Right lobe of liver (tissue), 6 donors: ENCODE measurements at places on chromosomes 13 and 19. TPM values are rescaled to one million over a fixed set of nuclear protein-coding genes. Genes with fewer than 3 reads are reported as not detected.
A peak's percentile ranks its signal among the peaks of the same experiment; 100 is the strongest.

The GPC6 gene
- 27.6 TPM for total RNA-seq

The C5AR1 gene
- 3.3 TPM for total RNA-seq

The GJA3 gene
- not detected for total RNA-seq

DNA sequence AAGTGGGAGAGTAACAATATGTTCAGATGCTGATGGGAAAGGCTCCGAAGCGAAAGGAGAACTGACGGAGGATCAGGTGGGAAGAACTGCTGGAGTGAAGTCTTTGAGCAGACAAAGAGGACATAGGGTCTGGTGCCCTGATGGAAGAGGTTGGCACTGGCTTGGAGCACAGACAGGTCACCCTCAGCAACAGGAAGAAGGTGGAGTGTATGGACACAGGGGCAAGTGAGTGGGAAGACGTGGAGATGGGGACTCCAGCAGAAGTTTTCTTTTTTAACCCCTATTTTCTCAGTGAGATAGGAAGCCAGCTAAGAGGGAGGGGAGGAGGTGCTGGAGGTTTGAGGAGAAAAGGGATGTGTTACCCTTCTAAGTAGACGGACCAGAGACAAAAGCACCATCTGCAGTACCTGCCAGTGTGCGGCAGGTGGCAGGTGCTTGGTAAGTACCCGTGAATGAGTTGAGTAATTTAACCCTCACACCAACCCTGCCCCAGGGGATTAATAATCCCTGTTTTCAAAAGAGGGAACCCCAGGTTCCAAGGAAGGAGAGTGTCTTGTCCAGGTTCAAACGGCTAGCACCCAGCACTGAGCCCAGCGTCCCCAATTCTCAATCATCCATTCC, 11.2 kb downstream of the HAS1 start:
- DNase-seq, result no peak

GRCh38 chr19:49552749-49553148, 24.9 kb downstream of the RCN3 start:
- no peak for DNase-seq

- no peak for DNase-seq
Observed at GRCh38 chr13:99383511-99383921, 76.3 kb upstream of the GPR183 start.

GRCh38 chr13:32889986-32890565, 126.1 kb upstream of the KL start:
- no peak for DNase-seq

GRCh38 chr19:38317104-38317612, 1.4 kb upstream of the YIF1B start:
- DNase-seq, result no peak

DNA sequence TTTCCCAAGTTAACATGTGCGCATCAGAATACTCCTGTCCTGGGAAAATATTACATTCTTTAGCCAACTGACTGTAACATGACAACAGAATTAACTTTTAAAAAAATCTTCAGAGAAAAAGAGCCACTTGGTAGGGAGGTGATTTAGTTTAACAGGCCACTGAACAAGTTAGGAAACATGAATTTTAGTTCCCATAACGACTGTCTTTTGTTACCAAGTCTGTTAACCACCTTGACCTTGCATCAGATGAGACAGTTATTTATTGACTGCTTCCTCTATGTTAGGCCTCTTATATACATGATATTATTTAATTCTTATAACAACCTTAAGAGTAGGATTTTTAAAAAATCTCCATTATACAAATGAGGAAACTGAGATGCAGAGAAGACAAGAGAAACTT, 268.6 kb downstream of the NDFIP2 start:
- no peak for DNase-seq

- peak; percentile 35 for DNase-seq
Observed at GRCh38 chr19:1017115-1017905, 3.6 kb downstream of the TMEM259 start.

GRCh38 chr13:46179969-46180763, 1.8 kb downstream of the LCP1 start:
- DNase-seq, result no peak

- no peak for DNase-seq
Observed at GRCh38 chr13:42996584-42996983, 4.5 kb upstream of the EPSTI1 start.

- no peak for DNase-seq
Observed at GRCh38 chr13:66359910-66360552, 870.1 kb downstream of the PCDH9 start.

GRCh38 chr19:48683349-48683748, 10.5 kb upstream of the NTN5 start:
- DNase-seq, result no peak

GRCh38 chr13:99600318-99600717, 99.0 kb downstream of the TM9SF2 start:
- DNase-seq, result no peak
